Aorta (tissue), 5 donors: ENCODE measurements at places on chromosomes 12 and 14. TPM values are rescaled to one million over a fixed set of nuclear protein-coding genes. Genes with fewer than 3 reads are reported as not detected.

PPFIA2 gene
- total RNA-seq, result 20.4 TPM

AP4S1 gene
- 10.1 TPM for total RNA-seq

KRT74 gene
- not detected for total RNA-seq

DNA sequence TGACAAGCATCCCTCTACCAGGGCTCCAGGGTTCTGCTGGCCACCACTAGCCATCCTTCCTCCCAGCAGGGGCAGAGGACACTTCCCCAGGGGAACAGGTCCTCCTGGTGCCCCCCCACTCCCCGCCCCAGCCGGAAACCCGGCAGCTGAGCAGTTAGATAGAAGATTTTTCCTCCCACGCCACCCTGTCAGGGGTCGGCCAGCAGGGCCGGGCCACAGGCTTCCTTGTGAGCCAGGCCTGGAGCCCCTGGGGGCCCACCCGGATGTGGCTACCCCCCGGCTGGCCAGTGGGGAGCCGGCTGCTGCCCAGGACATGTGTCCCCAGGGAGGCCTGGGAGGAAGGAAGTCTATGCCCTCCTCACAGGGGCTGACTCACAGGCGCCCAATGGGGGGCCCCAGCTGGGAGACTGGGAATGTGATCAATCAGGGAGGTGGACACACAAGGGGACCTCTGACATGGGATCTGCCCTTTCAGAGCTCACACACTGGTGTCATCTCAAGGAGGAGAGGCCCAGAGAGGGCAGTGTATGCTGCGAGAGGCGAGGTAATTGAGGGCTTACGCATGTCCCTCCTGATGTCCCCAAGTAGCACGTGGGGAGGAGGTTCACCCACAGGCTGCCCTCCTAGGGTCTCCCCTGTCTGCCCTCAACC lies 4.2 kb downstream of the SH2B3 start:
- no peaks in the 10 kb centered on the region for H3K4me1 ChIP-seq
- H3K27me3 ChIP-seq, result no peaks in the 10 kb centered on the region
- H3K36me3 ChIP-seq, result no peaks in the 10 kb centered on the region

DNA sequence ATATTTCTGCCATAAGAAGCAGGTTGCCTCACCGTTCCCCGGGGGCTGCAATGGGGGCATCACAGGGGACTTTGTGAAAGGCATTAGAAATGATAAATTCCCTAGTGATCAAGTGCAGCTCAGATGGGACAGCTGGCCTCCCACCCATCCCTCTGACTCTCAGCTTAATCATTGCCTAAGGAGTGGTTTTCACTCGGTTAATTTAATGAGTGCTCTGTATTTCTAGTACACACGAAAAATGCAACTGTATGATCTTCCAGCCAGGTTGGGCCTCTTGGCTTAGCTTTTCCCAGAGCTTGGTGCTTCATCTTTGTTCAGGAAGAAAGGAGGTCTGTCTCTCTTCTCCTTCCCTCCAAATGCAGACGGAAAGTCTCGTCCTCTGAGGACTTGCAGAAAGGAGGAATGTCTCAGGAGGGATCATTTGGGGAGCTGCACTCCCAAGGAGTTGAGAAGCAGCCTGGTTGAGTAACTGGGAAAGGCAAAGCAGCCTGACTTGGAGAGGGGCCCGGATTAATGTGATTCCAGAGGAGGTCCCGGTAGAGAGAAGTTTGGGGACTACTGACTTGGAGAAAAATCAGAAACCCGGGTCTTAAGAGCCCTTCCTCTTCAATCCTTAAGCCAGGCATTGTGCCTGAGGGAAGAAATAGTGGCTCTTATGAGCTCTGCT lies 7.2 kb downstream of the CD9 start:
- H3K4me1 ChIP-seq, result peaks cover 5% of the 10 kb centered on the region
- H3K27me3 ChIP-seq, result no peaks in the 10 kb centered on the region
- no peak overlapping the region for H3K4me3 ChIP-seq

DNA sequence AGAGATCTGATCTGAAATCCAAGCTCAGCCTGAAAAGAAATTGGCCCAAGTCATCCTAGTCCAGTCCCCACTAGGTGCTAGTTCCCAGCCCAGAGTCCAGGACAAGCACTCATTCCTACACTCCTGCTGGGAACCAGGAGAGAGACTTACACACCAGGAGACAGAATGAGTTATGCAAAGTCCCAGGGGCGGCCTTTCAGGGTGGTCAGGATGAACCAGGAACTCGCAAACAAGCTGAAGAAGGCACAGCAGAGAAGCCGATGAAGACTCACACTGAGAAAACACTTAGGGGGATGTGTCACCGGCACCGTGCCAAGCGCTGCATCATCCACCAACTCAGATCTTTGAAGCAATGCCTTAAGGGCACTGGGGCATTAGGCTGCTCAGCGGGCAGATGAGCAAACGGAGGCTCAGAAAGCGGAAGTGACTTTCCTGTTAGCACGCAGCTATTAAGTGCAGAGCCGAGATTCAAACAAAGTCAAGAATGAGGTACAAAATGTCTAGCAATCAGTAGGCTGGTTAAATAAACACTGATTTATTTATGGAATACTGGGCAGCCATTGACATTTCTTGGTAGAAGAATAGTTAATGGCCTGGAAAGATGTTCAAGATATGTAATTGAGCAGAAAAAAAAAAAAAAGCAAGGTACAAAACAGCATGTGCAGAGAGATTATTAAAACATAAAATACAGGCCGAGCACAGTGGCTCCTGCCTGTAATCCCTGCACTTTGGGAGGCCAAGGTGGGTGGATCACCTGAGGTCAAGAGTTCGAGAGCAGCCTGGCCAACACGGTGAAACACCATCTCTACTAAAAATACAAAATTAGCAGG lies 78.7 kb downstream of the LRRC74A start:
- peak; percentile 89 for DNase-seq
- H3K36me3 ChIP-seq, result no peaks in the 10 kb centered on the region
- H3K27ac ChIP-seq, result no peak overlapping the region
- no peak overlapping the region for H3K4me3 ChIP-seq
